HCEC 1CT (cell line): ENCODE measurements at places on chromosomes 12 and 14.
A peak's percentile ranks its signal among the peaks of the same experiment; 100 is the strongest.

DNA sequence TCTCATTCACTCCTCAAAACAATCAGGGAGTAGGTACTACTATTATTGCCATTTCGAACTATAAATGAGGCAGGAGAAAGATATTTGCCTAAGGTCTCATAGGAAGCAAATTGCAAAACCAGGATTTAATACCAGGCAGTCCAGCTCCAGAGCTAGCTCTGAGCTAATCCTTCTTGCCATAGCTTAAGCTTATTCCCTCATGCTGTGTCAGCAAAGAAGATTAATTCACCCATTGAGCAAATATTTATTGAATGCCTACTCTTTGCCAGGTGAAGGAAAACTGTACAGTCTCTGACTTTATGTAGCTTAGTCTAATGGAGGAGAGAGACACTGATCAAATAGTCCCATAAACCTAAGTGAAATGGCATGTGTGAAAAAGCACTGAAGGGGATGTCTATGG, 19.5 kb downstream of the KCNA5 start:
- no peak for DNase-seq

- DNase-seq: peak; percentile 90
Observed at GRCh38 chr14:96204151-96205058, at the start of gene BDKRB2. Gene BDKRB2, plus strand, starts transcription at chr14:96204839. Its CDS starts 32,269 bp downstream, at chr14:96237108.

- no peak for DNase-seq
Observed at GRCh38 chr12:92194561-92194960, 48.9 kb upstream of the BTG1 start.

DNA sequence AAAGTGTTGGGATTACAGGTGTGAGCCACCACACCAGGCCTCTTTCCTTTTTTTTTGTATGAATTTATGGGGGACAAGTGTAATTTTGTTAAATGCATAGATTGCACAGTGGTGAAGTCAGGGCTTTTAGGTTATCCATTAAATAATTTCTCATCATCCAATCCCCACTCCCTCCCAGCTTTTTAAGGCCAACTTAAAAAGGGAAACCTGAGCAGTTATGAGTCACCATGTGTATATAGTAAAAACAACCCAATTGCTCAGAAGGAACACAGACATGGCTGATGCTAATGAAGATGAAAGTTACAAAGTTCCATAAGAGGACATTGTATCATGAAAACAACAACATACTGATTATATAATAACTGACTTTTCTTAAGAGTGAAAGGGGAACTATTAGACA, 25.6 kb upstream of the ARID2 start:
- DNase-seq: peak; percentile 57

DNA sequence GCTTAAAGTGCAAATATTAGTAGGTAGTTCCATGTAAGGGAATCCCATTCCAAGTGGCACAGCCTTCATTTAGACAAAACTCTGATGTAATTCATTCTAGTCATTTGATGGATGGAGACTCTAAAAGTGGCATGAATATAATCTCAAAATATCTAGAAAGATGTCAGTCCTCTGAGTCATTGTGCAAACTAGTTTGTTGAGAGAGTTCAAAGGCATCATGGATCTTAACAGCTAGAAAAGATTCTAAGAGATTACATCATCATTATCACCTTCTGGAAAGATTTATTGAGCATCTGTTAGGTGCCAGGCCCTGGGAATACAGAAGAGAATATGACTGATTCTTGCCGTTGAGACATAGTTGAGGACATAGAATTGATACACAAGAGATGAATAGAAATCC, 30.7 kb downstream of the CRADD start:
- peak; percentile 86 for DNase-seq

DNA sequence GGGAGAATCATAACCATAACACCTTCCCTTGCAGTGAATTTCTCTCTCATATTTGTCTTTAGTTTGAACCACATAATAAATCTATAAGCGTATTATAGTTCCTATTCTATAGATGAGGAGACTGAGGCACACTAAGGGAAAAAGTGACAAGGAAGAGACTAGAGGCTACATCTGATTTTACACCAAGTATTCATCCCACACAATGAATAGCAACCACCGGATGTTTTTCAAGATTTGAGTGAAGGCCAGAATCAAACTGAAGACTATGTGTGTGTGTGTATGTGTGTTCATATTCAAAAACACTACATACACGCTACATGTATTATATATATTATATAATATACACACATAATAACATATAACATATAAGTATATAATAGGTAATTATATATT, 4.7 kb downstream of the ASB2 start:
- no peak for DNase-seq

GRCh38 chr14:73402579-73402978, 55.8 kb downstream of the NUMB start:
- no peak for DNase-seq

- no peak for DNase-seq
Observed at GRCh38 chr12:52513736-52514135, 6.5 kb downstream of the KRT5 start.

GRCh38 chr14:105541218-105541875, 15.0 kb downstream of the TMEM121 start:
- DNase-seq: no peak

DNA sequence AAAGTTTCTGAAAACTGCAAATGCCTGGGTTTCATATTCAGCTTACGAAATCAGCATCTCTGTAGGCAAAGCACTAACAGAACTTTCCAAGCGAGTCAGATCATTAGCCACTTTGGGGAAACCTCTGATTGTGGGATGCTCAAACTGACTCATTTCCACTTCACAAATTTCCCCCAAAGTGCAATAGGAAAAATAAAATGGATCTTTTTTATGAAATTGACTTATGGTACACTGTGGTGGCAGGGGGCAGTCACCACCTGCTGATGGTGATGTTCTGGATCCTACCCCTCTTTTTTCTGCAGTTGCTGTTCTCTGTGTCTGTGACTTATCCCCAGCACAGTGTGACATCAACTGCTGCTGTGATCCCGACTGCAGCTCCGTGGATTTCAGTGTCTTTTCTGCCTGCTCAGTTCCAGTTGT, 5.6 kb downstream of the TCTN1 start:
- peak; percentile 19 for DNase-seq

- no peak for DNase-seq
Observed at GRCh38 chr14:49297102-49297501, 289.1 kb downstream of the RPS29 start.

GRCh38 chr12:128314611-128315010, 47.6 kb downstream of the TMEM132C start:
- DNase-seq: no peak

DNA sequence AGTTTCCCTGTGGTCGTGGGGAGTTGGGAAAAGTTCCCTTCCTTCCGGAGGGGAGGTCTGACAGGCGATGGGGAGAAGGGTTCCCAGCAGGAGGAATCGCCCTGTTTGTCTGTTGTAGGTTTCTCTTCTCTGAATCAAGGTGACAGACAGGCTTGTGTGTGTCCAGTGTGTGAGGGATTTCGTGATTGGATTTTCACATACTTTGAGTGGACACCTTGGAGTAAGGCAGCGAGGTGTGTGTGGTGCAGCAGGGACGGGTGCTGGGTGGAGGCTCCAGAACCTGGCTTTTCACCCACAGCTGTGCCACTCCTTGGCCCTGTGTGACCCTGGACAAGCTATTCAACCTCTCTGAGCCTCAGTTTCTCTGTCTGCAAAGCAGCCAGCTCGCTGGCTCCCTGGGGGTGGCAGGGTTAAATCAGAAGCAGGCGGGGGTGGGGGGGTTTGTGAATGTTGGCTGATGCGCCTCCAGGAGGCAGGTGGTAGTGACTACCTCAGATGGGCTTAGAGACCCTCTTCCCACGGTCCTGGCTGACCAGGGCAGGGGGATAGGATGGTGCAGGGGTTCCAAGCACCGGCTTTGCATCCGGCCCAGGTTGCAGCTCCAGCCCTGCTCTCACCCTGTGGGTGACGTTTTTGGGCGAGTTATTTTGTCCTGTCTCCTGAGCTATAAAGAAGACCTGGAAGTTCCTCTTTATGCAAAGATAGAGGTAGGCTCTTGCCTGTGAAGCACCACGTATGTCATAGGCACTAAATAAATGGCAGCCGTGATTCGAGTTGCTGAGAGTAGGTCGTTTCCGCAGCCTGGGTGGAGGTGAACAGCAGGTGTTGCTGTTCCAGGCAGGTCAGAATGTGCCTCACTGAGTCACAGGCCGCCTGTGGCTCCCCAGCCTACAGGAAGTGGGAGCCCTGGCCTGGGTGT, 679 bp downstream of the BDKRB2 start:
- DNase-seq: no peak

GRCh38 chr12:76256904-76257303, 91.3 kb downstream of the BBS10 start:
- no peak for DNase-seq

- no peak for DNase-seq
Observed at GRCh38 chr12:44848703-44849085, 27.4 kb downstream of the NELL2 start.

- no peak for DNase-seq
Observed at GRCh38 chr12:29644536-29645162, 139.1 kb downstream of the TMTC1 start.

- DNase-seq: no peak
Observed at GRCh38 chr12:127143020-127143419, 1124.0 kb upstream of the TMEM132C start.

DNA sequence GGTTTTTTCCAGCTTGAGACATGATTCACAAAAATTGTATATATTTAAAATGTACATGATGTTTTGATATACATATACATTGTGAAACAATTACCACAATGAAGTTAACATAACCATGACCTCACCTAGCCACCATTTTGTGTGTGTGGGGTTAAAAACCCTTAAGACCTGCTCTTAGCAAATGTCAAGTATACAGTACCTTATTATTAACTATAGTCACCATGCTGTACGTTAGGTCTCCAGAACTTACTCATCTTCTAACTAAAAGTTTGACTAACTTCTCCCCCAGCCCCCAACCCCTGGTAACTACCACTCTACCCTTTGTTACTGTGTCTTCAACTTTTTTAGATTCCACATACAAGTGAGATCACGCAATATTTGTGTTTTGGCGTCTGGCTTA, 52.6 kb downstream of the EIF2S3B start:
- no peak for DNase-seq

DNA sequence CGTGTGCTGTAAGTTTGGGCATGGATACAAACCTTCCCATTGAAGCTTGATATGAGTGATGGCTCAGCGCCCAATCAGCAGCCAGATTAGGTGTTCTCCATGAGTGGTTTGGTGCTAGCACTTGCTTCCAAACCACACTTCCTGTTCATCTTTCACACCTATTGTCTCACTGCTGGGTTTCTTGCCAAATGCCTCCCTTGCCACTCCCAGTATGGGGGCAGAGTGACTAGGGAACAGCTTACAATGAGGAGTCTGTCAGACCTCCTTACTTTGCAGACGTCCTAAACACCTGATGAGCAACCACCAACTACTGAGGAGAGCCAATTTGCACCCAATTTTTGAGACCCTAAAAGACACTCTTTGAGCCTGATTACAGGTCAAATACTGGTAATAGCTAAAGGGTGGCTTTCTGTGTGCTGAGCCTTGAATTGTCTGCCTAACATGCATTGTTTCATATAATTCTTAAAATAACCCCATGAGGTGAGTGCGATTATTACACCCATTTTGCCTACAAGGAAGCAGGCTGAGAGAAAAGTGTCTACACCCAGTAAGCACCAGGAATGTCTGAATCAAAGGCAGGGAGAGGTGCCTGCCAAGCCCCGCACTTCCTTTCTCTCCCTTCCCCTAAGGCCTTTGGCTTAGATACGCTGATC, 48.4 kb upstream of the FOS start:
- DNase-seq: peak; percentile 22

GRCh38 chr14:51677266-51677665, 25.6 kb downstream of the FRMD6 start:
- DNase-seq: peak; percentile 51

DNA sequence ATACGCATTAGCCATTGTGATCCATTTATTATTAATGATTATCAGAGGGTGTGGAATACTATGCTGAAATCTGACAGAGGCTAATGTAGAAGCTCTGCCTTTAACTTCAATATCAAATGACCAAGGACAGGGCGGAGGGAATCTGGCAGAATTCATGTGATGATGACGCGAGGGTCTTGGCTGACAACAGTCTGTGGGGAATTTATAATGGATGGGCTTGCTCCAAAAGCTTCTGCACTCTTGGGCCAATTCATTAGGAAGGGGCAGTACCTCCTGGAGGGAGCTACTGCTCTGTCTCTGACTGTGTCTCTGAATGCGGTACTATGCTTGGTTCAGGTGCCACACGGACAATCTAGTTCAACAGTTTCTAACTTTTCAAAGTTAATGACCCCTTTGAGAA, 46.2 kb downstream of the GALNT8 start:
- no peak for DNase-seq

DNA sequence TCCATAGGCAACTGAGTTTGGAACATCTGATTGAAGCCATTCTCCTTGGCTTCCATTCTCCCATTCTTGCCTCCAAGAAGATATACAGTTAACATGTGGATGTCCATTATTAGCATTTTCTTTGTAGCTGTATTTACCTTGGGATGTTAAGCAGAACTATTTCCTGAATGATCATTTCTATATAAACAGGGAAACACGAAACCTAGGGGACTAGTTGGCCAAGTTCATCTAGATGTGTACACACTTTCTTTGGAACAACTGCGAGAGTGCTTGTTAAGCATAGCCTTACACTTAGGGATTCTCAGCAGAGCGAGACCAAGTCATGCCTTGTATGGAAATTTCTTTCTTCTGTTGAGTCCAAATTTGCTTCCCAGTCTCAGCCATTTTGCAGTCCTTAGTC, 42.1 kb downstream of the DRAM1 start:
- no peak for DNase-seq

DNA sequence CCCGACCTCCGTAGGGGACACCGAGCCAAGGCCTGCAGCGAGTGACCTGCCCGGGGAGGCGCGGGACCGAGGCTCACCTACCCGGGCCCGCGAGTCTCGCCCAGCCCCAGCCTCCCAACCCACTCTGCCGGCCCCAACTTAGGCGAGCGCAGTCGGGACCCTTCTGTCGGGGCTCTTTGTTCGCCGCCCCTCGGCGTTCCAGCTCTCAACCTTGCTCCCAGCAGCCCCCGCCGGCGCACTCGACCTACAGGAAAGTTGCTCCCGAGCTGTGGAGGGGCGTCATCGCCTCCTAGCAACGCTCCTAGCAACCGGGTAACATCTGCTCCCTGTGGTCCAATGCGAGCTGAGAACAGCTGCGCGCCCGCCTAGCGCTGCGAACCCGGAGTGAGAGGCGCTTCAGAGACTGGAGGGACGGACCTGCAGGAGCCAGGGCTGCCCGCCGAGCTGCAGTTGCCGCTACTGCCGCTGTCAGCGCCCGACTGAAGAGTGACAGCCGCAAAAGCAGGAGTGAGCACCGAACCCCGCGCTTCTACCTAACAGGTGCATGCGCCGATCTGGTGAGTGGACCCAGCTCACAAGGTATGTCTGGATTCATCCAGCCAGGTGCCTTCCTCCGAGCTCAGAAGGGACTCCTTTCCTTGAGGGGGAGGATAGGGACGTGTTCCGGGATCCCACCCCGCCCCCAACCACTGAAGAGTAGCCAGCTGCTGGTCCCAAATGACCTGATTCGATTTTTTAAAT, 355.0 kb downstream of the SNAPC1 start:
- DNase-seq: peak; percentile 48

DNA sequence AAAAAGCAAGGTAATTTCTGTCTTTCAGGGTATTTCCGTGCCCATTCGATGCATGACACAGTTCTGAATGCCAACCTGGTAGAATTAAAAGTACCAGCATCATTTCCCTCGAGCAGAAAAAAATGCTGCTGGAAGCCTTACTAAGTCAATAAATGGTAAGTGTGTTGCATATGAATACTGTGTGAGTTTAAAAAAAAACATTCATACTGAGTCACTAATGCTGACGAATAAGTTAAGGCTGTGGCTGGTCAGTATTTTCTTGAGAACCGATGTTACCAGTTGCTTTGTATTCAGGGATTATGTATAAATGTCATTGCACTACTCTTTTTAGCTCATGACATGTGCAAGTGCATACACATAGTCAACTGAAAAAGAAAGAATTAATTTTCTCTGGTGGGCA, 710.2 kb downstream of the TRHDE start:
- DNase-seq: no peak
